Stimulated activated CD8-positive, alpha-beta memory T cell treated with anti-CD3 and anti-CD28 coated beads, Interleukin-15, amount 100 ng/mL, for 48 hours (primary cell): ENCODE measurements at places on chromosomes 2 and 18.

GRCh38 chr2:7024261-7024660 is 107.0 kb downstream of the RNF144A start:
- DNase-seq, result no peak

GRCh38 chr18:22813648-22814328 is 119.3 kb upstream of the RBBP8 start:
- no peak for DNase-seq

- no peak for DNase-seq
Measured at GRCh38 chr2:240509667-240510512, 47.9 kb downstream of the ANKMY1 start.

DNA sequence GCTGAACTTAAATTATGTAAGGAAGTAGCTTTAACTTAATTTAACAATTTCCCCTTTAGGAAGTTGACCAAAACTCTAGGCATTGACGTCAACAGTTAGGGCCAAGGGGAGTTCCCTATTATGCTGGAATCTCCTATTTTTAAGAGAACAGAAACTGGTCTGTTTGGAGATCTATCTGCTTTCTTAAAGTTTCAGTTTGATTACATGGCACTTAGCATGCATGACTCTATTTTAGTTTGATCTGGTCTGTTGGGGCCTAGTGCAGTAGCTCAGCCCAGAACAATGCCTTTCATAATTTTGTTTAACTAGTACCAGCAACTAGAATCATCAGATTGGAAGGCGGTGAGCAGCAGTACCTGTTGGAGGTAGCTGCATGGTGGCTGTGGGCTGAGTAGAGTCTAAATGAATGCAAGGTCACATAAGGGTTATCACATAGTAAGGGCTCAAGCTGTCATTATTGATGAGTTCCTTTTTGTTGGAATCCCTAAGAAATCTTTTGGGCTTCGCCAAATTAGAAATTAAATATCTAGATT is 60.5 kb upstream of the ZNG1B start:
- DNase-seq, result no peak

DNA sequence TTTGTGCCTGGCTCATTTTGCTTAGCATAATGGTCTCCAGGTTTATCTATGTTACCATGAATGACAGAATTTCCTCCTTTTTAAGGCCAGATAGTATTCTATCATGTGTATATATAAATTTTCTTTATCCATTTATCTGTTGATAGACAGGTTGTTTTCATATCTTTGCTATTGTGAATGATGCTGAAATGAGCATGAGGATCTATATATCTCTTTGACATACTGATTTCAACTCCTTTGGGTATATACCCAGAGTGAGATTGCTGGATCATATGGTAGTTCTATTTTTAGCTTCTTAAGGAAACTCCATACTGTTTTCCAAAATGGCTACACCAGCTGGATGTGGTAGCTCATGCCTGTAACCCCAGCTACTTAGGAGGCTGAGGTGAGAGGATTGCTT is 86.4 kb upstream of the LTBP1 start:
- no peak for DNase-seq

- no peak for DNase-seq
Measured at GRCh38 chr2:191489177-191489576, 188.8 kb upstream of the NABP1 start.

- no peak for DNase-seq
Measured at GRCh38 chr2:240401781-240402551, 33.5 kb upstream of the GPC1 start.

GRCh38 chr2:100222844-100223243 is 80.5 kb upstream of the AFF3 start:
- no peak for DNase-seq

DNA sequence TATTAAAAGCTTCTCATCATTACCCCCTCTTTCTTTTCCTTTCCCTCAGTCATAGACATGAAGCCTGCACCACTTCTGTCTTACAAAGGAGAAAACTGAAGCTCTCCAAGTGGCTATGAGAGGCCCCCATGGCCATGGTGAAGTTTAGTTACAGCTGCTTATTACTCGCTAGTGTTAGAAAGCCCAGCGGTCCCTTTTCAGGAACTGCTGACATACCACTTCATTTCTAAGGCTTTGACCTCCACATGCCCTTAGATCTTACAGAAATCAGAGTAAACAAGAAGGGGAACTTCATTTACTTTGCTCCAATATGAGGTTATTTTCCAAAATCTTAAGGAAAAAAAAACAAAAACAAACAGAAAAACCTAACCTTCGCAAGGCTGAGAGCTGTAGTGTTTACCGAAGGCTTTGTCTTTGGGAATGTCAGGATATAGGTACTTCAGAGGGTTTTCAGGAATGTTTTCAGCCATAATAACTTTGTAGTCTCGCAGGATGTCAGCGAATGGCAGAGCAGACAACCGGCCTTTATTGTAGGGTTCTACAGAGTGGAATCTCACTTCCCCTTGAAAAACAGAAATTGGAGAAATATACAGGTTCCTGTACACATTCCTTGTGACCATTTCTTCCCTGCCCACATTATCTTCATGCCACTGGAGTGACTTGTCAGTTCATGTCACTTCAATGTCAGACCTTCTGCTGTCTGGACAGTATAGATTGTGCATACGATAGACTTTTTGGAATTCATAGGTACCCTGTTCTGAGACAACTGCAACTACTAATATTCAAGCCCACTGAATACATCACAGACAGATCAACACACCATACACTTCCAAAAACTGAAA is 18.8 kb upstream of the STAT1 start:
- DNase-seq, result no peak

- DNase-seq, result no peak
Measured at GRCh38 chr18:70329071-70329470, 40.2 kb downstream of the SOCS6 start.

GRCh38 chr2:136189221-136189782 is 71.4 kb upstream of the CXCR4 start:
- DNase-seq, result no peak

DNA sequence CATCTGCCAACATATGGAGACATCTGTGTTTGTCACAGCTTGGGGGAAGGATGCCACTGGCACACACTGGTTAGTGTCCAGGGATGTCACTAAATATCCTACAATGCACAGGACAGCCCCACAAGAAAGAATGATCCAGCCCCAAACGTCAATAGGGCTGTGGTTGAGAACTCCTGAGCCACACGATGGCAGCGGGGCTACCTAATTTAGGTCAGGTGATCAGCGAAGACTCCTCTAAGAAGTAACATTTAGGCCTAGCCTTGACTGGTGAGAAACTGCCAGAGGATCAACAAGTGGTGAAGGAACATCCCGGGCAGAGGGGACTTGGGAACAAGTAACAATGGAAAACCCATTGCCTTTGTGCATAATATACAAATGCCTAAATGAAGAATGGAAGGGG is 5.0 kb upstream of the TGIF1 start:
- DNase-seq, result no peak

- no peak for DNase-seq
Measured at GRCh38 chr2:132668189-132668823, 1.7 kb downstream of the LYPD1 start.

GRCh38 chr18:79937103-79937860 is 14.2 kb downstream of the SLC66A2 start:
- DNase-seq, result no peak

DNA sequence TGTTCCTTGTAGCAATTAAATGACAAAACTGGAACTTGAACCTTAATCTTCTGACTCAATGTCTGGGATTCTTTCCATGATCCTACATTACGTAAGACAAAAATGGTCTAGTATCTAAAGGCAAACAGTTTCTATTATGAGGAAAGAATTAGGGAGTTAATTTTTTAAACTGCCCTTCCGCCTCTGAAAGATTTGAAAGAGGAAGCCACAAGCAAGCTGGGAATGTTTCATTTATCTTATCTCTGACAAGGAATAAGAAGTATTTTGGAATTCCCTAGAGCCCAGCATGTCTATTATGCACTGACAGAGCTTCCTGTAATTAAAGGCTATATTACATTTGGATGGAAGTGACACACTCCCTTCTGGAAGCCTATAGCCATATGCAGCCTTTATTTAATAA is 558.8 kb upstream of the CDH2 start:
- DNase-seq, result no peak

- no peak for DNase-seq
Measured at GRCh38 chr2:12169721-12170120, 423.3 kb downstream of the LPIN1 start.

DNA sequence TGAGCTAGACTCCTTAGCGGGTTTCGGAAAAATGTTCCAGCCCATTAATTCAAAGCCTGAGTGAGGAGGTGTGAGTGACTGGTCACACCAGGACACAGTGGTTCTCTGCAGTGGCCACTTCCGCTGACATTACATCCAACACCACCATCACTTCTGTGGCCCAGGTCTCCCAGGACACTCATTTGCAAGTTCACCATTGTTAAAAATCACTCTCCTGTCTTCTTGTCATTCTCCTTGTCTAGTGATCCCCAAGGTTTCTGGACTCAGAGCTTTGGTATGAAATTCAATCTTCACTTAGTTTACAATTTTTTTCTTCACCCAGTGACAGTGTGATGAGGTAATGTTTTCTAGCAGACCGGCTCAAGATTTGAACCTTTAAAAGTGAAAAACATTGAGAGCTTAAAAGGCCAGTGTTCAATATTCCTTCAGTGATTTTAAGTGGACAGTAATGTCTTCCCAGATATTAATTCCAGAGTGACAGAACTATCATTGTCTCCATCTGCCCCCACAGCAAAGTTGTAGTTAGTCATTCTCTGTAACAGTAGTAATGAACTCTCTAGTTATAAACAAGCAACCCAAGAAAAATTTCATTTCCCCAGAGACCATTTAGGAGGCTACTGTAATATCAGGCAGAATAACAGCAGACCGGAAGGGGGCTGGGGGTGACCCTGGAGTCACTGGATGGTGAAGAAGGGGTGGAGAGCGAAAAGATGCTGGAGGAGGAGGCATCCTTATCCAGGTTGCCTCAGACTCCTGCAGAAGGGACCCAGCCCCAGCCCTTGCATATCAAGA is 164.9 kb downstream of the GFPT1 start:
- DNase-seq, result no peak

GRCh38 chr2:41540272-41540998 is 507.4 kb upstream of the PKDCC start:
- DNase-seq, result no peak

GRCh38 chr2:219274361-219274921 is 4.7 kb upstream of the DNAJB2 start:
- DNase-seq, result no peak

DNA sequence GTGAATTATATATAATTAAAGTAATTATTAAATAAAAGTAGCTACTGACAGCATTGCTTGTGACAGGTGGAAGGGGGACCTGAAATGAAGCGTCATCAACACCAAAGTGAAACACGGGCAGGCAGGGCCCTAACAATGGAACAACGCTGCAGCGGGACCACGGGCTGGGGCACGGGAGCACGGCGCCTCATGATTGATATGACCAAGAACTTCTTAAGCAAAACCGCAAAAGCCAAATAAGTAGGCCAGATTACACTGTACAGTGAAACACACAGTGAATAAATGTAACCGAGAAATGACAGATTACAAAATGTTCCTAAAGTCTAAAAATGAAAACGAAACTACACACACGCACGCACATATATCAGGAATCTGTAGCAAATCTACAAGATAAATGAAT is 81.4 kb downstream of the SNTG2 start:
- peak; percentile 14 for DNase-seq

DNA sequence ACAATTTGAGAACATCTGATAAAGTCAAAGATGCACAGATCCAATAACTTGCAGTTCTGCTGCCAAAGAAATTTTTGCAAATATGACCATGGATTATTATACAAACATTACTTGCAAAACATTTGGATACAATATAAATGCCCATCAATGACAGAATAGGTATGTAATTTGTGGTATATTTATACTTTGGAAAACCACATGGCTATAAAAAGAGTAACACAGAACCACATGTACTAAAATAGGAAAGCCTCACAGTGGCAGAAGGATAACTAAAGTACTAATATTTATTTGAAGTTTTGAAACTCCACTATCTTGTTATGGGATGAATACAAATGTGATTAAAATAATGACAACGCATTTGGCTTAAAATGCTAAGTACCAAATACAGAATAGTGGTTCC is 51.8 kb upstream of the DNAJC10 start:
- no peak for DNase-seq

GRCh38 chr18:76374330-76375281 is 120.4 kb downstream of the ZNF516 start:
- peak; percentile 28 for DNase-seq

DNA sequence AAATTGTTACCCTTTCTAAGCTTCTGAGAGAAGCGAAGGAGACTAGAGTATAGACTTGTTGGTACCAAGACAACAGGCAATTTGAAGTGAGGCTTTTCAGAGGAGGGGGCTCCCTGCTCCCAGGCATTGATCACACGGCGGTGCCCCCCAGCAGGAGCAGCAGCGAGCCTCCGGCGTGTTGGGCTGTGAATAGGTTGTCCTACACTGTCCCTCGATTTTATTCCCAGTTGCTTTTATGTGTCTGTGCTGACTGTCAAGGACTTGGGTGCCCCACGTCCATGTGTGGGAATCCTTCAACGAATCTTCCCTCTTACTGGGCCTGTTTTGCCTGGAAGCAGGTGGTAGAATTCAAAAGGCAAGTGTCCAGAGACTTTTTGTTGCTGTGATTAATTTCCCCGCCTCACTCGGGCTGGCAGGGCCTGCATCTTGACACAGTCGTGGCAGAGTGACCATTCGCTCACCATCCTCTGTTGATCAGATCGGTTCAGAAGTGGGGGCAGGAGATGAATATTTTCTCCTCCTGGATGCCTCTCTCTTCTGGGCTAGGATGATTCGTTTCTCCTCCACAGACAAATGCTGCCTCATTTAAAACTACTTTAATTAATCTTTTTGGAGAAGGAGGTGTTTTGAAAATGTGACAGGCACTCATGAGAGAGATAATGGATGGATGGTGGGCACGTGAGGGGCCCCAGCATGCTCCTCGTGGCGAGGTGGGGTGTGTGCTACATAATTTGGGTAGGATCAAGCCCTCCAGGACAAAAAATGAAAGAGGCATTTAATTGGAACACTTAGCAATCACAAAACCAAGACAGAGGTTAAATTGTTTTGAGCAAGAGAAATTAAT is 77.6 kb downstream of the SMIM21 start:
- no peak for DNase-seq

- no peak for DNase-seq
Measured at GRCh38 chr2:89811295-89811694, 1119.8 kb downstream of the RPIA start.
